ENCODE measurements at places on chromosomes 12 and 14.

GRCh38 chr12:119594772-119595445, 1.3 kb downstream of the TMEM233 start:
- DNase-seq = peak; percentile 20

- DNase-seq = no peak
Measured at GRCh38 chr14:21081521-21082142, 11.5 kb downstream of the ARHGEF40 start.

DNA sequence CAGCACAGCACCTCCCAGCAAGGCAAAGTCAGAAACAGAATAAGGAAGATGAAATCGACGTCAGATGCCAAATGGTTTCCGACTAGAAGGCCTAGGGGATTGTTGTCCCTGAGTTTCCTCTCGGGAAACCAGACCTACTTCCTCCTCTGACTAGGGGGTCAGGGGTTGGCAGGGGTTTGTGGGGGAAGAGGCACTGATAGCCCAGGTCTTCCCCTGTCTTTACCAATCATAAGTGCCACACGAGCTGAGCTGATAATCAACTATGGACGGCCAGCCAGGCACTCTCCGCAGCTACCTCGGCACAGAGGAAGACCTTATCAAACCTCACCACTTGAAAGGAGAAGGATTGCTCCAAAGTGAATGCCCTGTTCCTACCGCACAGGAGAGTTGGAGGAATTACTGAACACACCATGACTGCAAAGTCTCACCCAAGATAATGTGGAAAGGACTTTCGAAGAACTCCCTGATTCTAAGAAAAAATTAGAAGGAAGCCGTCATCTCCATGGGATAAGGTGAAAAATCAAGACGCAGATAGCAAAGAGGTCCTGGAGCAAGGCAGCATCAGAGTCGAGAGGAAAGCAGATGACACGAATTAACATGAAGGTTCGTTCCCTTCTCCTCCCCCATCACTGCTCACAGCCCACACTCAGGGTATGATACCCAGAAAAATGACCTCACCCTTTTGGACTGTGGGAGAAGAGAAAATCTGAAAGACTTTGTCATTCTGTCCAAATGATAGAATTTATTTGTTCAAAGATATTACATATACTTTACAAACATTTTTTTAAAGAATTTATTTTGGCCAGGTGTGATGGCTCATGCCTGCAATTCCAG, 77.7 kb upstream of the MED13L start:
- DNase-seq = no peak

GRCh38 chr14:32576088-32576795, 247.1 kb downstream of the AKAP6 start:
- peak; percentile 23 for DNase-seq

GRCh38 chr12:46752396-46752795, 73.4 kb downstream of the SLC38A4 start:
- no peak for DNase-seq

DNA sequence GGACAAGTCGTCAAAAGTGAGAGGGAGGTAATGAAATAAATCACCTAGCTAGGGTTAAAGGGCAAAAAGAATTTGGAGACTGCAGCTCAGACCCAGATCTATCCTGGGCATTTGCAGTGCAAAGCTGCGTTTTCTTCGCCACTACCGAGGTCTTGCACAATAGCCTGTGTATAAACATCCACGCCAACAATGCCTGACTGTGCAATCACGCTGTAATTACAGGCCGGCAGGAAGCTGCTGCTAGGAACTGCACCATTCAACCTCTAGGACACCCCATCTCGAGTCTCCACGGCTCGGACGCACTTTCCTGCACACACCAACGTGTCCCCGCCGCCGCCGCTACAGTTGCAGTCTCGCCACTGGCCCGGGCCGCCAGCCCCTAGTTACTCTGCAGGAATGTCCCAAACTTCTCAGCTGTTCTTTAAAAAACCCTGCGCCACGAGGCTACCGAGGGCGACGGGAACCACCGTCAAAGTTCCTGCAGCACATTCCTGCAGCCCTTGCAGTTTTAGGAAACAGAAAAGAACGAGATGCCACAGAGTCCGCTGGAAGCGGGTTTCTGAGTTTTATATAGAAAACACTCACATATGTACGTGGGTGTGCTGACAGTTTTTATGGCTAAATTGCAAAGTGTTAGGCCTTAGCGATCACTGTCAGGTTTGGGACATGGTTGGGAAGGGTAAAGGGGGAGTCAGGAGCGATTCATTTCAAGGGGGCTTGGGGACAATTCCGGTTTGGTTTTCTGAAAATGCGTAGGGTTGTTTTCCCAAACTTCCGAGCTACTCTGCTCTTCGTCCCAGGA, 65.6 kb upstream of the PTGR2 start:
- DNase-seq = peak; percentile 47
